ENCODE measurements at places on chromosomes 6 and 20. TPM values are rescaled to one million over a fixed set of nuclear protein-coding genes. Genes with fewer than 3 reads are reported as not detected.

DNA sequence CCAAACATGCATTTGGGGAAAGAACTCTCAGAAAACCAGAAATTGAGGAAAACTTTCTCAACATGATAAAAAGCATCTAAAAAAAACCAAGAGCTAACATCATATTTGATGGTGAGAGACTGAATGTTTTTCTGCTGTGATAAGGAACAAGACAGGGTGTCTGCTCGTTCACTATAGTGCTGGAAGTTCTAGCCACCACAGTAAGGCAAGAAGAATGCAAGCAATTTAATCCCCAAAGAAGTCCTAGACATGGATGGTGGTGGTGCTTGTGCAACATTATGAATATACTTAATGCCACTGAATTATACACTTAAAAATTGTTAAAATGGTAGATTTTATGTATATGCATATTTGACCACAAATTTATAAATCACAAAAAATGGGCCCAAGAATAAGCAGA is 53.4 kb downstream of the LYRM2 start:
- H3K4me1 ChIP-seq: no peaks in the 10 kb centered on the region
- H3K27me3 ChIP-seq: no peaks in the 10 kb centered on the region
- DNase-seq: no peak

DNA sequence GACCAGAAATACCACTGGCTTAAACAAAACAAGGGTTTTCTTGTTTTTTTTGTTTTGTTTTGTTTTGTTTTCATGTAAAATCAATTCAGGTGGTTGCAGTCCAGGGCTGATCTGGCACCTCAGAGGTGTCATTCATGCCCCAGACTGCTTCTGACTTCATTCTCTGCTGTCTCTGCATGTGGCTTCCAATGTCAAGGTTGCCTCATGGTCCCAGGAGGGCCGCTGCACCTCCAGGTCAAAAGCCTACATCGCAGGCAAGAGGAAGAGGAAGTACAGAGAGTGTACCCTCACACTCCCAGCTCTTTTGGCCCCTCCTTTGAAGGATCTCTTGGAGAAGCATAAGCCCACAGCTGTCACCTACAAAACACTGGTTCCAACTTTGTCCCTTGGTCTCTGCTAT is 1.4 kb upstream of the BTN3A1 start:
- no peaks in the 10 kb centered on the region for H3K27me3 ChIP-seq
- no peak overlapping the region for H3K27ac ChIP-seq
- no peak for DNase-seq
- H3K4me1 ChIP-seq: peaks cover 39% of the 10 kb centered on the region
- peaks cover 10% of the 10 kb centered on the region for H3K36me3 ChIP-seq

DNA sequence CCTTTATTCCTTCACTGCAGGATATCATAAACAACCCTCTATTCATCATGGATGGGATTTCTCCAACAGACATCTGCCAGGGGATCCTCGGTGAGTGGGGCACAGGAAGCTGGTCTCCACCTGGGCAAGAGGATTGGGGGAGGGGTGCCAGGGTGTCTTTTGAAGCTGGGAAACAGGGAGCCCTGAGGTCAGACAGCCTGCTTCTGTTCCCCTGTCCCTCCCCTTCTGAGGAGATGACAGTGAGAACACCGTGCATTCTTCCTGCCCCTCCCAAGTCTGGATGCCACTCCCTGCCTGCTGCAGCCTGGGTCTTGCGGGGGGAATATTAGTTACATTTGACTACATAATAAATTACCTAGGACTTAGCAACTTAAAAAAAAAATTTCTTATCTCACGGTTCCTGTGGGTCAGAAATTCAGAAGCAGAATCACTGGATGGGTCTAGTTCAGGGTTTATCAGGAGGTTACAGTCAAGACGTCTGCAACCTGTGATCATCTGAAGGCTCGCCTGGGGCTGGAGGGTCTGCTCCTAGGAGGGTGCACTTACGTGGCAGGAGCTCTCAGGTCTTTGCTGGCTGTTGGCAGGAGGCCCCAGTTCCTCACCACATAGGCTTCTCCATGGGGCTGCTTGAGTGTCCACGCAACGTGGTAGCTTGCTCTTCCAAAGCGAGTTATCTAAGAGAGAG is 11.4 kb downstream of the CAPN11 start:
- H3K27ac ChIP-seq: no peak overlapping the region
- H3K4me3 ChIP-seq: no peak overlapping the region
- no peaks in the 10 kb centered on the region for H3K4me1 ChIP-seq
- H3K36me3 ChIP-seq: no peaks in the 10 kb centered on the region

GATA5 gene
- total RNA-seq: not detected

GRCh38 chr20:20000211-20000968 is 16.8 kb upstream of the NAA20 start:
- H3K4me1 ChIP-seq: peaks cover 12% of the 10 kb centered on the region
- no peak overlapping the region for H3K4me3 ChIP-seq
- DNase-seq: no peak
- no peaks in the 10 kb centered on the region for H3K27me3 ChIP-seq

DNA sequence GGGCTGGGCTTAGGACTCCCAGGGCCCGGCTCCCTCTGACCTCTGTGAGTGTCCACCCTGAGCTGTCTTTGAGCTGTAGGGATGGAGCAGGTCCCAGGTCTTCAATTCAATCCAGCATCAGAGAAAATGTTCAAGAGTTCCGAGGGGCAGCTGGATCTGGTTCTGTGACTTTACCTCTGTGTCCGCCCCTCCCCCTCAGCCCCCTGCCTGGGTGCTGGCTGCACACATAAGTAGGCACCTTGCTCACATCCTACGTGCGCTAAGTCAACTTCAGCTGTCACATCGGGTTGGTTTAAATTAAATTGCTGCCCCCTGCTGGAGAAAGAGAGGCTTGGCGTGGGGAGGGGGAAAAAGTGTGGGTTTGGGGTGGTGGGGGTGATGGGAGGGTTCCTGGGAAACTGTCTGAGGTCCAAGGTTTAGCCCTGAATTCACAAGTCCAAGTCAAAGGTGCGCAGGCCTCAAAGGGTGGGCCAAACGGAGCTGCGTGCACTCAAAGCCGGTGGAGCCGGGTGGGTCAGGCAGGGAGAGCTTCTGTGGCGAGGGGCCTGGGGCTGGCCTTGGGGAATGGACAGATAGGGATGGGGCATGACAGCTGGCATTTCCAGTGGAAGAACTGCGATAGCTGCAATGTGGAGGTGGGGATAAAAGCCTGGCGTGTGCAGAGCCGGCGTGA is 3.0 kb downstream of the WFDC5 start:
- no peak for DNase-seq
- H3K36me3 ChIP-seq: no peaks in the 10 kb centered on the region
- no peaks in the 10 kb centered on the region for H3K27me3 ChIP-seq

GRCh38 chr6:139204978-139205377 is 70.1 kb downstream of the HECA start:
- DNase-seq: no peak
- H3K36me3 ChIP-seq: no peaks in the 10 kb centered on the region
- no peaks in the 10 kb centered on the region for H3K27me3 ChIP-seq
- H3K4me3 ChIP-seq: no peak overlapping the region
- H3K4me1 ChIP-seq: peaks cover 2% of the 10 kb centered on the region

DNA sequence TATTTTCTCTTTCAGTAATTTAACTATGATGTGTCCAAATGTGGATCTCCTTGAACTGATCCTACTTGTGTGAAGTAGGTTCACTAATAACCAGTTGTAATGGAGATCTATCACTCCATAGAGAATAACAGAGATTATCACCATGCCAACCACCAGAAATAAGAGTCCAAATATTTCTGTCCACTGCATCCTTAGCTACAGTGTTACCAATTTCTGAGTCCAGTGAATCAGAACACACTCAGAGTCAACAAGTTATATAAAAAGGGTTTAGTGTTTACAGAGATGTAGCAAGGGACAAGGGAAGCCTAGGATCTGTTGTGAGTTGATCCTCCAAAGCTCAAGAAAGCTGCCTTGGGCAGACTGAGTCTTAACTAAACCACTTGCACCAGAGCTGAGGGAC is 882.8 kb downstream of the TBC1D32 start:
- H3K4me3 ChIP-seq: no peak overlapping the region
- H3K4me1 ChIP-seq: no peaks in the 10 kb centered on the region
- DNase-seq: no peak
- H3K27me3 ChIP-seq: no peaks in the 10 kb centered on the region

DNA sequence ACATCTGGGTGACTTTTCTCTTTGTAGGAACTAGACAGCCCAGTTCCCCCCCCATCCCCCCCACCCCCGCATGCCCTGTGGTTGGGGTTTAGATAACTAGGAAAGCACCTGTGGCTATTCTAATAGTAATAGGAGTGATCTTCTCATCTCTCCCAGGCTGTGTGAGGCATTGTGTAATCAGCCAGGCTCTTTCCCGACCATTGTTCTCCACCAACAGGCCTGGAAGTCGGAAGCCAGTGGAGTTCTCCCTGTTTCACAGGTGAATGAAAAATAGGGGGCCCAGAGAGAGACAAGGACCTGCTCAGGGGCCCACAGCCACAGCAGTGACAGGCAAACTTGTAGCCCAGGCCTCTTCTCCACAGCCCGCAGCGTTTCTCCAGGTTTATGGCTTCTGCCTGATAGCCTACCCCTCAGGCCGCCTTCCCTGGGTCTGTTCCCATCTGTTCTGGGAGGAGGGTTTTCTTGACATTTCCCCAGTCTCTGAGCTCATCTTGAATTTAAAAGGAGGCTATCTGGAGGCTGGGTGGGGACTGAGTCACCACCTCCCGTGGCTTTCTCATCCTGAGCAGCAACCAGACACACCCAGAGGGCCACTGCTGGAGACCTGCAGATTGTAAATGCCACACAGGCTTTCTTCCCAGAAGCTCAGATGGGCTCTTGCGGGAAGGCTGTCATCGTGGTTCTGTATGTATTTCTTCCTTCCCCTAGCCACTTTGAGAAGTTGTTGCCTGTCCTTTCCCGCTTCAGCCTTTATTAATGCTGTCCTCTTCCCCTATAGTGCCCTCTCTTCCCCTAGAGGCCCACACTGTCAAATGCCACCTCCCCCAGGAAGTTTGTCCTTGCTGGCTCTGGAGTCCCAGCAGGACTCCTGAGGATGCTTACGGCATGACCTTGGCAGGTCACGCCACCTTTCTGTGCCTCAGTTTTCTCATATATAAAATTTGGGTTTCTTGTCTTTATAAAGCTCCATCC is 75.9 kb upstream of the MYL9 start:
- no peaks in the 10 kb centered on the region for H3K27me3 ChIP-seq
- no peak for DNase-seq
- H3K4me3 ChIP-seq: no peak overlapping the region
- no peaks in the 10 kb centered on the region for H3K36me3 ChIP-seq
- peak overlapping the region; percentile 67 for H3K27ac ChIP-seq

LAMA2 gene
- 0.42 TPM for total RNA-seq

- H3K4me1 ChIP-seq: no peaks in the 10 kb centered on the region
- no peak overlapping the region for H3K4me3 ChIP-seq
- H3K36me3 ChIP-seq: no peaks in the 10 kb centered on the region
- H3K27me3 ChIP-seq: no peaks in the 10 kb centered on the region
- DNase-seq: no peak
Observed at GRCh38 chr20:11338496-11339306, 579.0 kb upstream of the BTBD3 start.

- H3K27me3 ChIP-seq: no peaks in the 10 kb centered on the region
- DNase-seq: no peak
- H3K36me3 ChIP-seq: no peaks in the 10 kb centered on the region
- H3K27ac ChIP-seq: no peak overlapping the region
- no peak overlapping the region for H3K4me3 ChIP-seq
Observed at GRCh38 chr6:99132026-99132635, 184.4 kb upstream of the FBXL4 start.

HLA-DQA1 gene
- total RNA-seq: 5.8 TPM

DNA sequence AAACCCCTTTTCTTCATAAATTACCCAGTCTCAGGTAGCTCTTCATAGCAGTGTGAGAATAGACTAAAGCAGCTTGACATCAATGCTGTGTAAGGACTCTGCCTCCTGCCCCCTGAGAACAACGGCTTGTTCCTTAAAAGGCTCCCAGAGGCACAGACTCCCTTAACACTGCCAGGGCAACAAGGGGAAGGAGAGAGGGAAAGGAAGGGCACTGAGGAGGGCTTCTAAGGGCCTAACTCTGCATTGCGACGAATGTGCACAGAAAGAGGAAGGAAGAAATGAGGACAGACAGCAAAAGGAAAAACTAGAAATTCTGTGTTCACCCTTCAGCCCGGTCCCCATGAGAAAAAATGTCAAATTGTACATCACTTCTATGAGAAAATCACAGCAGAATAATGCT is 74.0 kb downstream of the AGPAT4 start:
- H3K36me3 ChIP-seq: no peaks in the 10 kb centered on the region
- H3K27me3 ChIP-seq: no peaks in the 10 kb centered on the region
- H3K27ac ChIP-seq: no peak overlapping the region
- H3K4me3 ChIP-seq: no peak overlapping the region

DNA sequence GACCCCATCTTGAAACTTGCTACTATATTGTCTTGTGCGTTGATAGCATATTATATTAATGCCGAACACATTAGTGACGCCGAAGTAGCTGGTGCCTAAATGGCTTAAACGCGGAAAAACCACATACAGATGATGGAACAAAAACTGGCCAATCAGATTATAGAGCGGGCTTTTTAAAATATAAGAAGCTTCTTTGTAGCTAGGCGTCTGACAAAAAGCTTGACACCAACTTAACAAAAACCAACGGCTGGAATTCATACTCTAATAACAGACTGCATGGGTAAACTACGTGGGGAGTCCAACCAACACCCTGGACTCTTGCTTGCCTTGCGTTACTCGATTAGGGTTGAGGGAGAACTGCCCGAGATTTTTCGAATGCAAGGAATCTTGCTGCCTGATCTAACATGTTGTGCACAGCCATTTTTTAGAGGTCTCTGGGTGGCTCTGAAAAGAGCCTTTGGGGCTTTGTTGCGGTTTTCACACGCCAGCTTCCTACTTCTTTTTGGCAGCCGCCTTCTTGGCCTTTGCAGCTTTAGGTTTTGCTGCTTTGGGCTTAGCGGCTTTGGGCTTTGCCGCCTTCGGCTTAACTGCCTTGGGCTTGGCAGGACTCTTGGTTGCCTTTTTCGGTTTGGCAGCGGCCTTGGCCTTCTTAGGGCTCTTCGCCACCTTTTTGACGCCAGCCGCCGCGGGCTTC is 45.7 kb downstream of the OR2B2 start:
- DNase-seq: peak; percentile 76
- H3K36me3 ChIP-seq: no peaks in the 10 kb centered on the region
- peak overlapping the region; percentile 69 for H3K4me3 ChIP-seq
- peak overlapping the region; percentile 62 for H3K27ac ChIP-seq
- no peaks in the 10 kb centered on the region for H3K27me3 ChIP-seq
- H3K4me1 ChIP-seq: peaks cover 37% of the 10 kb centered on the region

POPDC3 gene
- total RNA-seq: not detected

- H3K36me3 ChIP-seq: no peaks in the 10 kb centered on the region
- H3K4me1 ChIP-seq: no peaks in the 10 kb centered on the region
- H3K27ac ChIP-seq: no peak within 1 kb of the TSS
- no peak for DNase-seq
- H3K27me3 ChIP-seq: no peaks in the 10 kb centered on the region
Observed at GRCh38 chr6:62285612-62286469, at the start of gene KHDRBS2. KHDRBS2 (minus strand) TSS chr6:62286225.

Data from CD4-positive, alpha-beta memory T cell (primary cell).